HCT116 (cell line): ENCODE measurements at places on chromosomes 2 and 18.

DNA sequence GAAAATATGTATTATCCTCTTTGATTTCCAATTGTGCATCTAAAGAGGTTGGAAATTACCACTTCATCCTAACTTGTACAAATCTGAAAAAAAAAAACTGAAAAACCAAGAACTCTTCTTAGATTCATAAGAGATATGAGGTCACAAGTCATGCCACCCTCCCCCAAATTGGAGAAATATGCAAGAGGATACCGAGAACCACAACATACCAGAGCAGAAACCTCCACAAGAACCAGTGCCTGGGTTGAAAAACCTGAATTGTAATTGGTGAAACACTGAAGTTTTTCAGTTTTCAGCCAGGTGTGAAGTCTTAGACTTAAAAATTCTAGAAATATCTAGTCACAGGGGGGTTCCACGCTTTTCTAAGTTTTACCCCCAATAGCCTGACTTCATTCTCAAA is 1029.5 kb upstream of the LRRTM1 start:
- no peak for DNase-seq

DNA sequence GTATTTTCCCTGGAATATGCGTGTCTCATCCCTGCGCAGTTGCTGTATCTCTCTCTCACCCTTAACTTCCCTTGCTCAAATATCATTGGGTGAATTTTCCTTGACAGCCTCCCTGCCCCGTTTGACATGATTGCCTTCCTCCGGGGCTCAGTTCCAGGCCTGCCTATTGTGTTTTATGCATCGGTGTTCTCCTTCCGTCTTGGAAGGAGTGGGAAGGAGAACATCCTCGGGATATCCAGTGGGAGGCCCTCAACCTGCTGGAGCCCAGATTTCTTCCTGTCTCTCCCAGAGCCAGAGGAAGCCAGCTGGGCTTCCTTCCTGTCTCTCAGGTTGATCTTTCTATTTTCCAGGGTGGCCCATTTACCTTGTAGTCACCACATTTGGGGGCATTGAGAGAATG is 434.7 kb upstream of the HS6ST1 start:
- DNase-seq: no peak

GRCh38 chr18:27226556-27227075 is 41.5 kb upstream of the CHST9 start:
- DNase-seq: no peak

GRCh38 chr2:112529757-112530156 is 12.5 kb upstream of the POLR1B start:
- DNase-seq: no peak

- no peak for DNase-seq
Observed at GRCh38 chr18:63306819-63307550, 12.6 kb downstream of the BCL2 start.

GRCh38 chr2:73999881-74000597 is 15.3 kb downstream of the TET3 start:
- DNase-seq: no peak

- DNase-seq: no peak
Observed at GRCh38 chr2:216242365-216242764, 129.9 kb downstream of the MARCHF4 start.

DNA sequence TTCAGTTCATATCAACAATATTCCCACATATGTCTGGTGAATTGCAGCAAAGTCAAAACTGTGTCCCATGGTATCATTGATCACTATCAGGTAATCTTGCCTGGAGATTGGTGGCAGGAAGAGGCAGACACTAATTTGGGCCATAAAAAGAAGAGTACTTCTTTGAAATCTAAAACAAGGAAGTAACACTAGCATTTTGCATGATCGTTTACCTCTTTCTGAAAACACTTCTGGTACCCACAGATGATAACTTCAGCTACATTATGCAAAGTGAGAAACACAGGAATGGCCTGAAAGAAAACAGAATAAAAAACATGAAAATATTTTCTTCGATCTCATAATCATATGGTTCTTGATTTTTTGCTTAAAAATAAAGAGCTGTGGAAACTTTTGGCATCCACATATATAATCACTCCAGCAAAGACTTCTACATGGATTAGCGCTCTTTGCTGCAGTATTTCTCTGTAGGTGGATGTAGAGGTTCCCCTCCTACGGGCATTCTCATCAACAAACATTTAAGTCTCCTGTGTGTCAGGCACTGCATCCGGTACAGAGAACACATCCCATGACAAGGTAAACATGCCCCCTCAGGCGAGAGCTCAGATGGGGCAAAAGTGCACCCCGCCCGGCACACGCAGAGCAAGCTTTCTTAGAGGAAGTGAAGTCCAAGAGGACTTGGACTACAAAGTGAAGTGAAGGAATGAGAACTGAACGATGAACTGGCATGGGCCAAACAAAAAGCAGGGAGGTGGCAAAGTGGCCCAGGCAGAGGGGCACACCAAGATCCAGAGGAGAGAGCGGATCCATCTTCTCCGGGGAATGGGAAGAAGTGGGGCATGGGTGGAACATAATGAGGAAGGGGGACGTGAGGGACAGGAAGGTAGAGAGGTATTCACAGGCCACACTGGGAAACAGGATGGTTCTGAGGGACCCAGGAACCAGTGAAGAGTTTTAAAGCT is 68.0 kb upstream of the RIOK3 start:
- DNase-seq: no peak

DNA sequence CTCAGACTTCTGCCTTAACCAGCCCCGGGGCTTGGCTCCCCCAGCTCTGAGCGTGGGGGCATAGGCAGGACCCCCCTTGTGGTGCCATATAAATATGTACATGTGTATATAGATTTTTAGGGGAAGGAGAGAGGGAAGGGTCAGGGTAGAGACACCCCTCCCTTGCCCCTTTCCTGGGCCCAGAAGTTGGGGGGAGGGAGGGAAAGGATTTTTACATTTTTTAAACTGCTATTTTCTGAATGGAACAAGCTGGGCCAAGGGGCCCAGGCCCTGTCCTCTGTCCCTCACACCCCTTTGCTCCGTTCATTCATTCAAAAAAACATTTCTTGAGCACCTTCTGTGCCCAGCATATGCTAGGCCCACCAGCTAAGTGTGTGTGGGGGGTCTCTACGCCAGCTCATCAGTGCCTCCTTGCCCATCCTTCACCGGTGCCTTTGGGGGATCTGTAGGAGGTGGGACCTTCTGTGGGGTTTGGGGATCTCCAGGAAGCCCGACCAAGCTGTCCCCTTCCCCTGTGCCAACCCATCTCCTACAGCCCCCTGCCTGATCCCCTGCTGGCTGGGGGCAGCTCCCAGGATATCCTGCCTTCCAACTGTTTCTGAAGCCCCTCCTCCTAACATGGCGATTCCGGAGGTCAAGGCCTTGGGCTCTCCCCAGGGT is 5.5 kb downstream of the CTDSP1 start:
- no peak for DNase-seq

- peak; percentile 3 for DNase-seq
Observed at GRCh38 chr2:83817511-83817910, 641.6 kb downstream of the SUCLG1 start.

- no peak for DNase-seq
Observed at GRCh38 chr18:54405290-54405689, 47.6 kb downstream of the C18orf54 start.

GRCh38 chr2:32937602-32938448 is 8.9 kb upstream of the LTBP1 start:
- peak; percentile 26 for DNase-seq

DNA sequence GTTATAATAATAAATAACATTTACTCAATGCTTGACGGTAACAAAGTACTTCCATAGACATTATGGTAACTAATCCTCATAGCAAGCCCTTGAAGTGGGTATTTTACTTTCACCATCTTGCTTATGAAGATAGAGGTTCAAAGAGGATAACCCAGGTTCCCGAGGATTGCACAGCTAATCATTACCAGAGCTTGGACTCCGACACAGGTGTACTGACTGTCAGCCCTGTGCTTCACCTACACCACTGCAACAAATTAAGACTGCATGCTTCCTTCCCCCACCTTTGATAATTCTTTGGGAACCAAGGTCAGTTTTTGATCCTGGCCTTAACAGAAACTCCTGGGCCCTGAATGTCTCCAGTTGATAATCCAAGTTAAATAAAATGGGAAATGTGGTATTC is 48.9 kb downstream of the FAM98A start:
- no peak for DNase-seq

GRCh38 chr2:10934979-10935350 is 23.2 kb downstream of the KCNF1 start:
- DNase-seq: no peak

DNA sequence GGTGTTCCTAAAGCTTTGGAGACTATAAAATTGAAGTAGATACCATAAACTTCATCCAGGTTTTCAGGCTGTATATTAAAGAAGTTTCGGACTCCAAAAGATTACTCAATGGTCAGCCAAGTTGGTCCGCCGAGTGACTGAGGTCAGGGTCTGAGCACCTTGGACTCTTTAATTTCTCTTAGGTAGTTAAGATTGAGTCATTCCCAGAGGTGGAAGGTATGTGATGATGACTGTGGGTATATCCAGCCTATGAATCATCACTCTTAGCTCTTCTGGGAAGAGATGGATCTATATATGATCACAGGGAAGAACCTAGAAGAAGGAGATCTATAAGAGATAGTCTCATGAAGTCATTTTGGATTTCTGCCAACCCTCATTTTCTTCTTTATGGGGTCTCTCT is 3.3 kb downstream of the ITGA6 start:
- DNase-seq: peak; percentile 78

DNA sequence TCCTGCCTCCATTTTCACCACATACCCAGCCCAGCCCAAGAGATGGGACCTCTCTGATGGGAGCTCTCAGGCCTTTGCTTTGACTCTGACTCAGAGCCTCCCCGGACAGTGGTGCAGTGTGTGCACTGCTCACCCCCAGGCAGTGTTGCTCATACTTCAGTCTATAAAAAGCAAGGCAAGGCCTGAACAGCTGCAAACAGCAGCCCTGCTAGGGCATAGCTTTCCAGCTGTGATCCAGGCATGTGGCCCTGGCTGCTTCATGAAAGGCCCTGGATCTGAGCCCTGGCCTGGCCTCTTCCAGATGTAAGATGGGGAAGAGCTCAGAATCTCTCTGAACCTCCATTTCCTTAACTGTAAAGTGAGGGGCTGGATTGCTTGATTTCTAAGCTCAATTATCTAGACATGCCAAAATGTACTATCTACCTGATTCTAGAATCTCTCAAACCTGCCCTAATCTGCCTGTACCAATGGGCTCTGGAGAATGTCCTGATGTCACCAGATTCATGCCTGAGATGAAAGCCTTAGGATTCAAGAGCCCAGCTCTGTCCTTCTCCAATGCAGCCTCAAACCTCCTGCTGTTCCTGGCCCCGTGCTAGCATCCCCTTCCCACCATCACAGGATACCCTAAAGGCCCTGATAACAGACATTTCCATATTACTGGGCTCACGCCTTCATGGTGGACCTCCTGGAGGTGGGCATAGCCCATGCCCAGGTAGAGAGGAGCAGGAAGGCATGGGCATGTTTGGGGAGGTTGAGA is 206.9 kb downstream of the ARL4C start:
- DNase-seq: peak; percentile 57
